Lower leg skin (tissue), 4 donors: ENCODE measurements at places on chromosomes 3 and 15.

DNA sequence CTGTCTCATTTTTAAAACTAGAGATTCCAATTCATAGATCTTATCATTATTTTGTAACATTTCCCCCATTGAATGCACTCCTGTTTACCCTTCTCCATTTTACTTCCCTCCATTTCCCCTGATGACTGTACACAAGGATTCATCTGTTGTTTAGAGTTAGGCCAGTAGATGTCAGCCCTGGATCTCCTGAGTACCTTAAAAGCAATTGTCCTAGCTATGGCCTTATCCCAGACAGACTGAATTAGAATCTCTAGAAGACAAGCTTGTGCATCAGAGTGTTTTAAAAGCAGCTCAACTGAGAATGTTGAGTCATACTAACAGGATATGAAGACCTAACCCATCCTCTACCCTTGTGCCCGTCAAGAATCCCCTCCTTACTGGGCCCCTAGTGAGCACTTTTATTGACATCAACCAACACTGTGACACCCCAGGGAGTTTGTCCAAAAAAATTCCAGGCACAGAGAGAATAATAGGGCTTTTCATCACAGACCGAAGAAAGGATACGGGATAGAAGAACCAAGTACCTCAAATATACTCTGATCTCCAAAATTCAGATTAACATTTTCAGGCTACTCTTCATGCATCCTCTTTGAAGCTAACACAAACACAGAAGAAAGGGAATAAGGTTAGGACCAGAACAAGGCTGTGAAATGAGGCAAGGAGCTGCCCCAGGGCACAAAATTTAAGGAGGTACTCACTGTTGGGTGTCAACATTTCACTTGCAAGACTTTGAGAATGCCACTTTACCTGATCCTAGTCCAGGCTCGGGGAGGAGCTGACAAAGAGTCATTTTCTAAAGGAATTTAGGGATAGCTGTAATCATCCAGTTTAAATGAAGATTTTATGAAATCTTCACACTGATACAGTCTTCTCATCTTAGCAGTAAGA is 17.1 kb downstream of the ZBED2 start:
- no peak for DNase-seq

DNA sequence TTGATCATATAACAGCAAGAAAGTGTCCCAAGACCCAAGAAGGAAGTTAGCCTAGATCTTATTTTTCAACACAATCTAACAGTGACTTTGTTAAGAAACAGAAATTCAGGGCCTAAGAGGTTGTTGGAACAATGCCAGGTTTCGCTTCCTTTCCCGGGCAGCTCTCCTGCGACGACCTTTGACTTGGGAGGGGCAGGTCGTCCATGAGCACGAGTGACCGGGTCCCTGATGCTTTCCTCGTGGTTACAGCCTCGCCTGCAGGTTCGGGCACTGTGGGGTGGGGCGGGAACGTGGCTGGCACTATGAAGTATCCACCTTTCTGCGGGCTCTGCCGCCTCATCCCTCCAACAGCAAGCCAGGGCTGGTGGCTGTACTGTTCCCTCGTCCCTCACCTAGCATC is 90.1 kb upstream of the RGMA start:
- peak; percentile 86 for DNase-seq

DNA sequence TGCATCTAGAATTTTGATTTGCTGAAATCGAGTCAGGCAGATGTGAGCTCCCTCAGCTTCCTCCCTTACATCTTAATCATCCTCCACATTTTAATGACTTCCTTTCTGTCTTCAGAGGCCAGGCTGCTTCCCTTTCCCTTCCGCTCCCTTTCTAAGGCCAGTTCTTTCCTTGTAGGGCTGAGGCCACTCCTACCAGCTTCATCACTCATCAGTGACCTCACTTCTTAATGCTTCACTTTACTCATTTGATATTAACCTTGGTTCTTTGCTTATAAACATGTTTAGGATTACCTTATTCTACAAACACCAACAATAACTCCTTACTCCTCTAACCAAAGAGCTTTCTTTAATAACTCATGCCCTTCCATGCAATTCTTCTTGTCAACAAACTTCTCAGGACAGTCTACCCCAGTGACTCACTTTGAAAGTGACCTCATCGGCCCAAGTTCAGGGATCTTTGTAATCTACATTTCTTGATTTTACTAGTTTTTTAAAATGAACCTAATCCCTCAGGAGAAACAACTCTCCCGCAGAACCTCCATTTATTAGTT is 23.9 kb downstream of the ILDR1 start:
- no peak for DNase-seq

DNA sequence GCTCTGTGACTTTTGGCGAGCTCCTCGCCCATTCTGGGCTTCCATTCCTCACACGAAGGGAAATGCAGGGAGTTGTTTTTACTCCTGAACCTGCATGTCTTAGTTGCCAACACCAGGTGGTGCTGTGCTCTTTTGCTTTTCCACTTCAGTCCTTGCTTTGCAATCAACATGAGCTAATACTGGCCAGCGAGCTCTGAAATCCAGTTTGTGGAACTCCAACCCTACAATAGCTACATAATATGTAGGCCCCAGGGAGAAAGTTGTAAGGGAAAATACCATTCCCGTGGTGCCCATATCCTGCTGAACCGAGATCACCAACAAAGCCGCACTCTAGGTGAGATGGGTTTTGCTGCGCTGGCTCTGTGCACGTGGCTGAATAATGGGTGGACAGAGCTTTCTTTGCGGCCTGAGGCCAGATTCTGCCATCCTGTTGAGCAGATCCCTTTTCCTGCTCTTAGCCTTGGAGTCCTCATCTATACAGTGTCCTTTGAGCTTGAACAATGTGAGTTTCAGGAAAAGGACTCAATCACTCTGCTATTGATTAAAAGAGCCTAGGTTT is 25.0 kb downstream of the LSM3 start:
- DNase-seq, result peak; percentile 75

DNA sequence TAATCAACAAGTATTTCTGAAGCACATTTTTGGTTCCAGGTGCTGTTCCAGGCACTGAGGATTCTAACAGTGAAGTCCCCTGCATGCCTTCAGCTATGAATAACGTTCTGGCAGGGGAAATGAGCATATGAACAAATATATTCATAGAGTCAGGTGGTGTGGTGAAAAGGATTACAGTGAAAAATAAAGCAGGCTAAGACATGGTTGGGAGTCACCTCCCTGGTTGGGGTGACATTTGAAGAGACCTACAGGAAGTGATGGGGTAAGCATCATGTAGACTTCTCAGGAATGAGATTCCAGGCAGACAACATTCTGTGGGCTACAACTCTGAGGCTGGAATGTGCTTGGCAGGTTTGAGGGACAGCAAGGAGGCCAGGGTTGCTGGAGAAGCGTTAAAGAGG is 15.0 kb downstream of the FRMD4B start:
- DNase-seq, result no peak

- no peak for DNase-seq
These were observed 33.1 kb upstream of the ALDH1L1 start for GRCh38 chr3:126213379-126214028.

- DNase-seq, result no peak
These were observed 235.5 kb upstream of the IGF1R start for GRCh38 chr15:98412852-98413251.

DNA sequence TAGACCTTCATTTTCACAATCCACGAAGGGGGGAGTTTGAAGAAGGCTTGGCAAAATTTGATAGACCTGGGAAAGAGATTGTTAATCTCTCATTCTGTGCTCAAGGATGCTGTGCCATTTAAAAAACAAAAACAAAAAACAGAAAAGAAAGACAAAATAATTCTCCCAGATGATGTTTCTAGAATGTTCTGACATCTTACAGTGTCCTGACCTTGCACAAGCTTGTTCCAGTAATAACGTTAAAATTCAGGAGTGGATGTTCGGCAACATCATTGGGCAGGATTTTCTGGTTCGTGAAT is 79.9 kb downstream of the SMAD3 start:
- no peak for DNase-seq

GRCh38 chr3:12420393-12420792 is 63.9 kb upstream of the TSEN2 start:
- no peak for DNase-seq
